ENCODE measurements at places on chromosomes 1 and 21.

DNA sequence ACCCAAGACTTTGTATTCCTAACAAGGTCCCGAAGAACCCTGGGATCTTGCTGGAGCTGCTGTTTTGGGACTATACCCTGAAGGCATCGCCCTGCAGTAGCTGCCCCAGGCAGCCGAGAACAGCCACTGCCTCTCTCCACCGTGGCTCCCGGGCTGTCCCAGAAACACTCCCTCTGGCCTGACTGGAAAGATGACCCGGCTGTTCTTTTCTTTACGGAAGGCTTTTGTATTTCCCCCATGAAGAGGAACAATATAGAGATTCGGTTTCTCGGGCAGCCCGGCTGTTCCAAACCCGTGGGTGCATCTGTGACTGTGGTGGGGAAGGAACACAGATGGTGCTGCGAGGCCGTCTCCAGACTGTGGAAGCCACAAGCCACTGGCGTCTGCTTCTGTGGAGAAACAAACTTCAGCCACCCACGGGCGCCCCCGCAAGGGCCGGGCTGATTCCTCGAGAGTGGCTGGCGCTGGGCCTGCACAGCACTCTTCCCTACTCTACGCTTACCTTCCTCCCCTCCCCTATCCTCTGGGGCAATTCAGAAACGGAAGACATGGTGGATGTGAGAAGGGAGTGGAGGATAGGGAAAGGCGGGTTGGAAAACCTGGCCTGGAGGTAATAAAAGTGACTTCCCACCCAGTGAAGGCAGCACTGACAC, 33.7 kb upstream of the VASH2 start:
- DNase-seq, result no peak

GRCh38 chr1:164683235-164683634, 124.3 kb downstream of the PBX1 start:
- DNase-seq, result no peak

DNA sequence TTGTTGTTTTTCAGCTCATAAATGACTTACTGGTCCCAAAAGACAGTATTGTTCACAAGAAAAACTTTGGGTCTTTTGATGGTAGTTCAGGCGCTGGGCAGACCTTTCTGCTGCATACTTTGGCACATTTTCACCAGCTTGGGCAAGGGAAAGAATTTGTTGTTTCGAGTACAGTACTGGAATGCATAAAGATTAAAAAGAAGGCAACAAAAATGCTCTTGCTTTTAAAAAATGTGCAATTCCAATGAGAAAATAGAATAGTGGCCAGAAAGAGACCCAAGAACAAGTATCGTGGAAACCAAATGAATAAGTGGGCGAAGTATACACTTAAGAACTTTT, 56.0 kb downstream of the CLIC6 start:
- no peak for DNase-seq

DNA sequence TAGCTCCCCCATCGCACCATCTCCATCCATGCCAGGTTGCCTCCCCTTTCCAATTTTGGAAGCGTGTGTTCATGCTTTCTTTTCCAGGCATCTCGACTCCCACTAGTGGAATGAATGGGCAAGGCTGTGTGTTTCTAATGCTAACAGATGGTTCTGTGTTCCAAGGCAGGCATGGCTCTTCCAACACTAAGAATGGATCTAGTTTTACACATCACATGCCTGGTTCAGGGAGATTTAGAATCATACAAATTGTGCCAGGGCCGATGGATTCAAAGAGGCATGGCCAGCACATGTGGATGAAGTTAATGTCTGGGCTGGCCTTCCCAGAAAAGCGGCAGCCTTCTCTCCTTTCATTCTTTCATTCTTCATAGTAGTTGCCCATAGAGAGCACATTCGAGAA, 438.7 kb downstream of the PRDM2 start:
- DNase-seq, result no peak

DNA sequence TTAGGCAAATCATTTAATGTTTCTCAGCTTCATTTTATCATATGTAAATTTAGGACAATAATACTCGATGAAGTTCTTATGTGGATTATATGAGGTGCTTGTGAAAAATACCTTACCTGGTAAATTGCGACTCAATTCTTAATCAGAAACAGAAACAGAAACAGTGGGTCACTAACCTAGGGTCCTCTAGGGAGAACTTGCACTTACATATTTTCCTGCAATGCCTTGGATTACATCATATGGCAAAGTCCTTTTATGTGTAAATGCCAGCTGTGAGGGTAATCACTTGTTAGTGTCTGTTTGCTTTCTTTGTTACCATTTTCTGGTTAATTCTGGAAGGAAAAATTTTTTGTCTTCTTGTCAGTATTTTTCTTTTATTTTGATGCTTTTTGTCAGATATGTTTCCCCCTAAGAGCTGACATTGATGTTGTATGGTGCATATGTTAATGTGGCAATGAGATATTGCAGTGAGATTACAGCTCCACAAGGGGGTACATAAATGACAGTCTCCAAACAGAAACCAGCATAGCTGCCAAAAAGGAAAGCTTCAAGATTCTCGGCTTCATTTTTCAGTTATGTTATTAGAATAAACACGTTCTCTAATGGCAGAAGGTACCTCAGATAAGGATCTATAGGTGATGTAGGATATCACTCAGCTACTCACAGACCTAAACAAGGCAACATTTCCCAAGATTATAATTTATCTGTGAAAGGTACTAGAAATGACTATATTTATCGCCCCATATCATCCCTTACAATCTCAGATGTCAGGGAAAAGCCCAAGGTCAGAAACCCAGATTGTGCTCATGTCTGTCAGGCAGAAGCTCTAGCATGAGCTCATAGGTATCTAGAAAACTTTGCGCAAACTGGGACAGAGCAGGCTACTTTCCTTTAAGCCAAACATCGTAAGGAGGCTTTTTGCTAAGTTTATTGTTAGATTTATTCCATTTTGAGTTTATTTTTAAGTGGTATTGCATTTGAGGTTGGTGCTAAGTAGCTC, 119.9 kb downstream of the FASLG start:
- peak; percentile 69 for DNase-seq

- DNase-seq, result no peak
Measured at GRCh38 chr1:6495540-6496364, 4.3 kb upstream of the PLEKHG5 start.
